ENCODE measurements at places on chromosomes 12 and 14.

DNA sequence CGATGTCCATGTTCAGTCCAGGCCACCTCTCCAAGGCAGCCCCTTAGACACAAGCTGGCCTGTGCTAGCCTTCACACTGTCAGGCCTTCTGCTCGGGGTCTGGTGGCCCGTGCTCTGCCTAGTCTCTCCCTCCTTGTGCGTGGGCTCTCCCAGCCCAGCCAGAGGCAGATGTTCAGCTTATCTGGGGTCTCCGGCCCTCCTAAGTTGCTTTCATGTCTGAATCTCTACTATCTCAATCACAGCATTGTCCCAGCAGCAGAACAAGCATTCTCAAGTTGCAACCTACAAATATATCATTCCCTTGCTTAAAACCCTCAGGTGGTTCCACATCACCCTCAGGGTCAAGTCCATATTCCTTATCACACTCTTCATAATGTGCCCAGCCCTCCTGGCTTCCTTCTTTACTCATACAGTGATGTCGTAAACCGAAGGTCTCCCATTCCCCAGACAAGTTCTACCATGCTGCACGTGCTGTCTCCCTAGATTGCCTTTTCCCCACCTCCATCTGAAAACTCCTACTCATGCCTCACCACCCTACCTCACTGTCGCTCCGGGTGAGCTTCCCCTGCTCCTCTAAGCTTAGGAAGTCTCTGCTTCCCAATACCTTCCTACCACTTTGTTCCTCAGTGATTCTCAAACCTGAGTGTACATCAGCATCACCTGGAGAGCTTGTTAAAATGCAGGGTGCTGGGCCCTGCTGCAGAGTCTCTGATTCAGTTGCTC lies 1.5 kb downstream of the KRT73 start:
- no peak for DNase-seq

DNA sequence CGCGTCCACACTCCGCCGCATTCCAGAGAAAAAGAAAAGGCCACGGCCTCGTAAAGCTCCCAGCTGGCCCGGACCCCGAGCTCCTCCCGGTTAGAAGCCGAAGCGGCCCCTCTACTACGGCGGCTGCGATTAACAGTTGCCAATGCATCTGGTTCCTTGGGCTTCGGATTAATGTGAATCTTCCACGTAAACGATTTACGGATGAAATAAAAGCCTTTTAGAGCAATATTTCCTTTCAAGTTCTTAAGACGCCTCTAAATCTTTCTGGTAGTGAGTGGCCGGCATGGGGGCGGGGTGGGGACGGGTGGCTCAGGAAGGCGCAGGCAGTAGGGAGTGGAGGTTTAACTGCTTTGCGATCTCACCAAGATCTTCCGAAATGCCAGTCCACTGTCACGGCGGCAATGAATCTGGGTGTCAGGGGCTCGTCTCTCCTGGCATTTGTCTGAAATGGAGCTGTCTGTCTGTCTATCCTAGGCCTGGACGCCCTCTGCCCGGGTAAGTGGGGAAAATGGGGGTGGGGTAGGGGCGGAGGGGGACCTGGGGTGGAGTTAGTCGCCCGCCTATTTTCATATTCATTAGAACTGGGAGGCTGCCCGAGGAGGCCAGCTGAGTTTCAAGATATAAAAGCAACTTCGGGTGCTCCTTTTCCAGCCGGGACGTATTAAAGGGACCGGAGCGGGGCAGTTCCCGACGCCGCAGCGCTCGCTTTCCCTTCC lies 413 bp upstream of the ALX1 start:
- DNase-seq: no peak

DNA sequence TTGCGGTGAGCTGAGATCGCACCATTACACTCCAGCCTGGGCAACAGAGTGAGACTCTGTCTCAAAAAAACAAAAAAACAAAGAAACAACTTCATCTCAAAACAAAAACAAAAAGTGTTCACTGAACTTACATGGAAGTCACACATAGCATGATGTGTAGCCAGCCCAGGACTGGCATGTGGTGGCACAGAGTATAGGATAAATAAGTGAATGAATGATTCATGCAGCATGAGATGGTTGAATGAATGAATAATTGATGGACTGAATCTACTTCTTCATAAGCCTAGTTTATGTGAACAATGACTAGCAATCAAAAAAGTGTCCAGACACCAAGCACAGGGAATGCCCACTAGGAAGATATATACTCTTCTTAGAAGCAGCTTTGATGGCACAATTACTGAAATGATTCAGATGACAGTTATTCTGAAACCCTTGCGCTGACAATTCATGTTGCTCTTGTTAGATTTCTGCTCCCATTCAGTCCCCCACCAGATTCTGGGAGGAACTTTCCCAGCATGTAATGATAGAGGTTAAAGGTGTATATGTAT lies 31.6 kb upstream of the SERPINA6 start:
- DNase-seq: no peak

DNA sequence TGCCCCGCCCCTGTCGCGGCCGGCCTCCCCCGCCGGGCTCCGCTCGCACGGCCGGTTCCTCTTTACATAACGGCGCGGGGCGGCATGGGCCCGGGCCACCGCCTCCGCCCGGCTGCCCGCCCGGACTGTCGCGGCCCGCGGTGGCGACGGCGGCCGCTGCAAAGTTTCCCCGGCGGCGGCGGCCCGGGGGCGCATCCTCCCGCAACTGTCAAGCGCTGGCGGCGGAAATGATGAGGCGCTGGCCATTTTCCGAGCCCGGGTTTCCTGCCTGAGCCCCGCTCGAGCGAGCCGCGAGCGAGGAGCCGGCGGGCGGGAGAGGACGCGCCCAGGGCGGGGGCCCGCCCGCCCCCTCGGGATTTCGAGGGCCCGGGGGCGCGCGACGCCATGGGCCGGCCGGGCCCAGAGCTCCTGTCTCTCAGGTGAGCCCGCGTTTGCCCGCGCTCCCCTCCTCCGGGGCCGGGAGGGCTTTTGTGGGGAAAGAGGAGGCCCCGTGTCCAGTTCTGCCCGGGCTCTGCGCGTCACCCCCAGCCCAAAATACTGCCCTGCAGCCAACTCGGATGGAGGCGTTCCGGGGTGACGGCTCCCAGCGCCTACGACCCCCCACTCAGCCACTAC lies at the start of gene SH2B3:
SH2B3 (plus strand) TSS at position 65 of the 615 bp plus-strand sequence. CDS start 12,223 bp downstream, outside the sequence.
- peak; percentile 85 for DNase-seq

DNA sequence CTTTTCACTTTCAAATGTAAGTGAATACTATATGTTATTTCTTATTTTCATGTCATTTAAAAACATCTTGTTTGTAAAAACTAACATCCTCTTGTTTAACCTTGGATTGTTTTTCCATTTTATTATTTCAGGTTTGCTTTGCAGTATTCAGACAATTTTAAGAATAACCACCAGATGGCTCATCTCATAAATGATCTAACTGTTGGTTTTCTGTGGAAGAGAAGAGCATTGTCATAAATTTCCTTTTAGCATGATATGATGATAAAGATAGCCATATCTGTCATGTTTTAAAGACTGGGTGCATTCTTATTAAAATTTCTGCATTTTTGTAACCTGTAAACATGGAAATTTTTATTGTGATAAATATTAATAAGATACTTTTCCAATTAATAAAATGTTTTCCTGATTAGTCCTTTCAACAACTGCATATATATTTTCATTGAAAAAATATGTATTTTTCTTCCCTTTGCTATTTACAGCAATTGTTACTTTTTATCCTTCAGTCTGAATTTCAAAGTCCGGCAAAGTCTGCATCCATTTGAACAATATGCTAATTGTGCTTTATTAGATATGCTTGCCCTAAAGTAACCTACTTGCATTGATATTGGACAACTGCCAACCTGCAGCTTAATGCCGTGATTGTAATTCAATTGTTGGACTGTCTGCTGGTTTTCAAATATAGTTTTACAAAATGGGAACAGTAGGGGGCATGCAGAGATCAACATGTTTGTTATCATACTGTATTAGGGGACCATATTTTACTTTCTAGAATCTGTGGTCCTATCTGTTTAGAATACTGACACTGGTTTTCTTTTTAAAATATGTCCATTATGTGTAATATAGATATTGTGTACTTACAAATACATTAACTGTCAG lies 163.4 kb downstream of the GARIN6 start:
- no peak for DNase-seq

DNA sequence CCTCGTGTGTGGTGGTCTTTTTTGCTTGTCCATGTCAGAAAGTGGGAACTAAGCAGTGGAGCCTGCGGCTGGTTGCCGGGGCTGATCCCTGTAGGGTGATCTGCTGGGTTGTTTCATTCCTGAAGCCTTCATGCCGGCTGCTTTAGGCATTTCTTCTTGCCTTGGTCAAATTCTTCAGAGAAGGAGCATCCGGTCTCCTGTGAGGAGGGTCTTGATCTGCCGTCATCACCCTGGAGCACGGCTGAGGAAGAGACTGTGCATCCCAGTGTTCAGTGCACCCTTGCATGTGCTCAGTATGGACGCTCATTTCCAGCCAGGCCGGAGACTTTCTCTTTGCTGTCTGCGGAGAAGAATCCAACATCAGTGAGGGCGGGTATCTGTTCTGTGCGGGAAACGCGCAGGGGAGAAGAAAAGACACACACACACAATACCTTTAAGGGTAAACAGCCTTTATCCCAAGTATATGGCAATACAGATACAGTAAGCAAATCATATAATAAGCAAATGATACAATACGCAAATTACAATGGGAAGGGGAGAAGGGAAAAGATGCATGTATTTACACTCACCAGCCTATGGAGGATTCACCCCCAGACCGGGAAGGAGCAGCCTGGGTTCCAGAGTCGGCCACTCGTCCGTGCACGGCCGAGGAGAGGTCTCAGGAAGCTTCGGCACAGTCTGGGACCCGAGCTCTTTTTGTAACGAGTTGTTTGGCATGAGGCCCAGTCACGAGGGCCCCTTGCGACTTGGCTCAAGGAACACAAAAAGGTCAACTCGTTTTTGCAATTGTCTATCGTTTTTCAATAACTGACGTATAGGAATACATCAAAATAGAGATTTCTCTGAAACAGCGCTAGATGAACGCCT lies 1366.8 kb upstream of the TMEM132C start:
- no peak for DNase-seq

All from central memory CD4-positive, alpha-beta T cell (primary cell).